ENCODE measurements at places on chromosomes 2 and 18.

- no peak for DNase-seq
Observed at GRCh38 chr2:137187216-137187615, 421.9 kb downstream of the THSD7B start.

DNA sequence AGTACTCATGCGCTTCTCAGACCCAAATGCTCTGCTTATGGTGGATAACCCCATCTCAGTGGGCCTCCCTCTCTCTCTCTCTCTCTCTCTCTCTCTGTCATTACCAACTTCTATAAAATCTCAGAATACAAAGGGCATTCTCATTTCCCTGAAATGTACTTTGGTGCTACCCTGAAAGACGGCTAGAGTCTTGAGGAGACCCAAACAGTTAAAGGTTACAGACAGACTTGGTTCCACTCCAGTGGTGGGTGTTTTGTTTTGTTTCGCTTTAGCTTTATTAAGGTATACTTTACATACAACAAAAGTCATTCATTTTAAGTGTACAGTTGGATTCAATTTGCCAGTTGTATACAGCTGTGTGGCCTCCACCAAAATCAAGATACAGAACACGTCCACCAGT lies 60.9 kb downstream of the BCL11A start:
- no peak for DNase-seq

GRCh38 chr2:88903749-88904353 lies 212.4 kb downstream of the RPIA start:
- DNase-seq = peak; percentile 41

DNA sequence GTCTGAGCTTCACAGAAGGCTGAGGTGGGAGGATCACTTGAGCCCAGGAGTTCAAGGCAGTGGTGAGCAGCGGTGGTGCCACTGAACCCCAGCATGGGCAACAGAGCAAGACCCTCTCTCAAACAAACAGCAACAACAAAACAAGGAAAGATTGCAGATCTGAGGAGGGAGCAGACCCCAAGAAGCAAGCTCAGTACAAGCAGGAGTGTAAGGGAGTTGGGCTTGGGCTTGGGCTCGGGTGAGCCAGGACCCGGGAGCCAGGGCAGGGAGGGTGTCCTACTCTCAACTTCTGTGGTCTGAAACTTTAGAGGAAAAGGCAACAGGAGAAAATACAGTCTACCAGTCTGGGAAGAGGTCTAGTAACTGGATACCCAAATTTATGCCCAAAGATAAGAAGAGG lies 92.0 kb upstream of the RAB12 start:
- DNase-seq = no peak

DNA sequence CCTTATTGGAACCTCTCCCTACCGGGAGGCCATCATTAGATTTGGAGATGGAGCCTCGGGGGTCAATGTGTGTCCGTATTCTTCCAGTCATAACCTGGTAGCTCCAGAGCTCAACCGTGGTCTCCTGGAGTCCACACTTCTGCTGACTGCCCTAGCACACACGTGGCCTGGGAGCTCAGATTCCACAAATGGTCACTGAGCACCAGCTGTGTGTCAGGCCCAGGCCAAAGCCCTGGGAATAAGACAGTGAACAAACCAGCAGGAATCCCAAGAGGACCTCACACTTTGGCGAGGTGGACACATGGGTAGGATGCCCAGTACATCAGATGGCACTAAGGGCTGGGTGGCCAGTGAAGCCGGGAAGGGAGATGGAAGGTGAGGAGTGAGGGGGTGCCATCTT lies 15.5 kb downstream of the GYPC start:
- DNase-seq = no peak

DNA sequence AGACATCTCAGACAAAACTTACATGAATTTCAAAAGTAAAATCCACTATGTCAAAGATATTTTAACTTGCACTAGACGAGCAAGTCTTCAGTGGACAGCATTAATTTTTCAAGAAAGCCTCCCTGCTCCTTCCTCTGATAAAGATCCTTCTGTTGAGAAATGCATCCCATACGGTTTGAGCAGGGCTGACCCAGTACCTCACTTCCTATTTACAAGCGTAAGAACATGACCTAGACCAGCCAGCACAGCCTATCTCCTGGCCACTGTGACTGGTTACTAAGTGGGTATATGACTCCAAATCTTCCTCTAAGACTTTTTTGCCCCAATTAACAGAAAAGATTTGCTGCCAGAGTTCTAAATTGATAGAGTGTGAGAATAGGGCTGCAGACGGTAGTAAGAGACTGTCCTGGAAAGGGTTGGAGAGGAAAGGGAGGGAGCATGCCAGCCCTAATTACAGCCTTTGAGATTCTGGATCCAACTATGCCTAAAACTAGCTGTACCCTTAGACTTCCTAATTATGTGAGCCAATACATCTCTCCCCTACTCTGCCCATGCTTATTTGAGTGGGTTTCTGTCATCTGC lies 108.4 kb downstream of the PRELID3A start:
- no peak for DNase-seq

GRCh38 chr2:96239745-96240264 lies 26.0 kb downstream of the TMEM127 start:
- DNase-seq = no peak

GRCh38 chr2:162435676-162436075 lies 91.7 kb downstream of the GCA start:
- DNase-seq = no peak

DNA sequence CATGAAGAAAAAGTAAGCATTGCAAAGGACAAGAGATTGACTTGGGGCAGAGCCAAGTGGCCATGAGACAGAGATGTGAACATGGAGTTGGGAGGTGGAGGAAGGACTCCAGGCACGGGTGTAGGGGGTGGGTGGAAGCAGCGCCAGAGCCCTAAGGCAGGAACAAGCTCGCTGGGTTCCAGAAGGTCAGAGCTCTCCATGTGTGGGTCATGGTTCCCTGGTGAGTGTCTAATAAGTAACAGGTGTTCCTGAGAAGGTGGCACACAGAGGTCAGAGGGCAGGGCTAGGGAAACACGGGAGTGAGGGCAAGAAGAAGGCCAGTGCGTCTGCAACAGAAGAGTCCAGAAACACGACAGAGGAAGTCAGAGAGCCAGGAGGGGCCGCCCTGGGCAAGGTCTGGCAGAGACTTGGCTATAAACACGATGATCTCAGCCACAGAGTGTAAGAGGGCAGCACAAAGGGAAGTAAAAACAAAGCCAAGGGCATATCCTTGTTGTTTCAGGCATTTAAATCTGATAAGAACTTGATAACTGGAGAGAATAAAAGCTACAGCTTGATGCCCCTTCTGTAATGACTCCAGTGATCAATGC lies 260.8 kb downstream of the TGIF1 start:
- no peak for DNase-seq

DNA sequence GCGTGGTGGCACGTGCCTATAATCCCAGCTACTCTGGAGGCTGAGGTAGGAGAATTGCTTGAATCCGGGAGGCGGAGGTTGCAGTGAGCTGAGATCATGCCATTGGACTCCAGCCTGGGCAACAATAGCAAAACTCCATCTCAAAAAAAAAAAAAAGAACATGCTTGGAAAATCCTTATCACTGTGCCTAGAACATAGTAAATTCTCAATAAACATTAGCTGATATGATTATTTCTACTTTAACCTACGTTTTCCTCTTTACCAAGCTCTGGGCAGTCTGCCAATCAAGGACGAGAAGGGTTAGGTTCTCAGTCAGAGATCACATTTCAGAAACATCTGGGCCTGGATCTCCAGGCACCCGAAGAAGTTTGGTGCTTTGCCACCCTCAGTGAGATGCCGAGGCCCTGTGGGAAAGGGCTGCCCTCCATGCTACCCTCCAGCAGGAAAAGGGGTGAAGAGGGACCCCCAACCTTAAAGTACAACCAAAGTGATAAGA lies 107.7 kb downstream of the BCL11A start:
- no peak for DNase-seq

GRCh38 chr2:43223521-43224001 lies 2.8 kb downstream of the ZFP36L2 start:
- DNase-seq = no peak

GRCh38 chr2:238466243-238466756 lies 39.6 kb downstream of the ASB1 start:
- DNase-seq = no peak

GRCh38 chr2:69781321-69782248 lies 39.7 kb downstream of the ANXA4 start:
- DNase-seq = no peak

- DNase-seq = peak; percentile 45
Observed at GRCh38 chr18:51169731-51170130, 27.8 kb downstream of the MEX3C start.

- no peak for DNase-seq
Observed at GRCh38 chr18:35481960-35482366, 15.8 kb downstream of the INO80C start.

GRCh38 chr2:238346544-238346943 lies 26.2 kb downstream of the TRAF3IP1 start:
- DNase-seq = no peak

DNA sequence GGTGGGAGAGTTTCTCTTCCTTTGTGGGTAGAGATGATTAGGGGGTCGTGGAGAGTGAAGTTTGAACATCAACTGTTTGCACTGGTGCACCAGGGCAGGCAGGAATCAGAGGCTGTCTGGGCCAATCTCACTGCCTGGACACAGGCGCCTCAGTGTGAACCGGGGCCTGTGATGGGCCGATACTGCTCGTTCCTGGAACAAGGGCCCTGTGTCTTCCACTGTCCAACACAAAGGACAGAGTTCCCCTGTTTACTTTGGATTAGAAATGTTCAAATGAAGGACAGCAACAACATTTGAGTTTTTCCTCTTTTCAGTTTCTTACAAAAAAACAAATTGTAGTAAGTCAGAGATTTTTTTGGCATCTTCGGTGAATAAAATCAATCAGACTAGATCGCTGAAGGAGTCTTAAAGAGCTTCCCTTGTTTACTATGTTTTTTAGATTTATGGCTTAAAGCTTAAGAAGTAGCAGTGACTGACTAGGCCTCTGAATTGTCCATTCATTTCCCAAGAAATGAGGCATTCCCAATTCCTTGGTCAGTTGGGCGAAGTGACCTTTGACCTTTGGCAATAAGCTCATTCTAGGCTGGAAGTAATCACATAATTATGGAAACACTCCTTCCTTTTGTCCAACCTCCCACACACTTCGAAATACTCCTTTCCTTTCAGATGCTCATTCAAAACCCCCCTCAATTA lies 11.6 kb upstream of the TGFA start:
- no peak for DNase-seq

DNA sequence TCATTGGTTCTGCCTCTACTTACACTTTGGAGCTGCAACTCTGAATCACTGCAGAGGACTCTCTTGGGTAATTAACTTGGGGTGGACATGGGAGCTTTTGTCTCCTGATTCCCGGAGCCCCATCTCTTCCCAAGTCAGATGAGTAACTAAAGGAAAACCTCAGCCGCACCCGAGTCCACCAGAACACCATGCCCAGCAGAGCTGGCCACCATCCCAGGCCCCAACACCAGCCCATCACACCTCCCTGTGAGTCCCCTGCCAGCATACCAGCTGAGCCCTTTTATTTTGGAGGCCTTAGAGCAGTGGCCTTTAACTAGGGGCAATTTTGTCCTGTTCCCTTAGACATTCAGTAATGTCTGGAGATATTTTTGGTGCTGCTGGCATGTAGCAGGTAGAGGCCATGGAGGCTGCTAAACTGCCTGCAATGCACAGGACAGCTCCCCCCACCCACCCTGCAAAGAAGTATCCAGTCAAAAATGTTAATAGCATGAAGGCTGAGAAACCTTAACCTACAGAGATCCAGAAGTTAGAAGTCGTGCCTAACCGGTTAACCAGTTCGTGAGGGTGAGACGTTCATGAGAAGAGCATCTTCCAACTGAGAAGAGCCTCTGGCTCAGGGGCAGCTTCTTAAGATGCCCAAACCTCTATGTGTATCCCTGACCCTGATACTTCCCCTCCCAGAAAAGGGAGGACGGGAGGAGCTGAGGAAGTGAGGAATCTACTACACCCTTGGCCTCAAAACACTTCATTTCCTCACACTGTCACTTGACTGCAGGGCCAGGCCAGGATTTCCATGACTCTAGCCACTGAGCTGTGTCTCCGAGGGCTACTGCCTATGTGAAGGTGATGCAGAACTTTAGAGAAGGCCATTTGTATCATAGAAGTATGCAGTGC lies 139.9 kb upstream of the EPAS1 start:
- no peak for DNase-seq

- DNase-seq = no peak
Observed at GRCh38 chr2:23635442-23636340, 250.7 kb downstream of the KLHL29 start.

- DNase-seq = no peak
Observed at GRCh38 chr2:134178138-134178877, 75.6 kb upstream of the MGAT5 start.

GRCh38 chr2:235654103-235654813 lies 160.4 kb downstream of the AGAP1 start:
- DNase-seq = no peak

DNA sequence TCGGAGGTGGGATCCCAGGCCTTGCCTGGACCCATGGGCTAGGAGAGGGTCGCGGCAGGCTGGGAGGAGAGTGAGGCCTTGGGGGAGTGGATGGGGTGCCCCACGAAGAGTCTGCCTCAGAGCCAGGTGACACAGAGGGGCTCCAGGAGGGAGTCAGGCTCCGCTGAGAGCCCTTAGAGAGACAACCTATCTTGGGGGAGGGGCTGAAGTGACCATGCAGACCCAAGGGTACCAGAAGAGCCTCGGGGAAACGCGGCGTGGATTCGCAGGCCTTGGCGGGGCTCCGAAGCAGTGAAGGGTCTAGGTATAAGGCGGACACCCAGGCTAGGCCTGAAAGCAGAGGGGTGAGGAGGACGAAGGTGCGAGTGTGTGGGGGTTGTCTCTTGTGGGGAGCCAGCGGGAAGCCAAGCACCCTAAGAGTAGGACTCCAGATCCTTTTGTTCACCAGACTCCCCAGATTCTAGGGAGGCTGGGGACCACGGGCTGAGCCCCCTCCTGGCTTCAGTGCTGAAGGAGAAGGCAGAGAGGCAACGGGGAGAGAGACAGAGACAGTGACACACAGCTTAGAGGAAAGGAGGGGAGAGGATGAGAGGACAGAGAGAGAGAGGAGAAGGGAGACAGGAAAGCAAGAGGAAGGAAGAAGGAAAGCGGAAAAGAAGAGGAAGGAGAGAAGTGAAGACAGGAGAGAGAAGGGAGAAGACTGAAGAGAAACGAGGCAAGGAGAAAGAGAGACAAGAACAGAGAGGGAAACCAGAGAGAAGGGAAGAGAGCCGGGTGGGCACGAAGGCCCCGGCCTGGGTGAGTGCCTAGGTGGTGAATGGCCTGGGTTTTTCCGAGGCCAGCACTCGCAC lies 1.1 kb upstream of the HOXD11 start:
- no peak for DNase-seq

DNA sequence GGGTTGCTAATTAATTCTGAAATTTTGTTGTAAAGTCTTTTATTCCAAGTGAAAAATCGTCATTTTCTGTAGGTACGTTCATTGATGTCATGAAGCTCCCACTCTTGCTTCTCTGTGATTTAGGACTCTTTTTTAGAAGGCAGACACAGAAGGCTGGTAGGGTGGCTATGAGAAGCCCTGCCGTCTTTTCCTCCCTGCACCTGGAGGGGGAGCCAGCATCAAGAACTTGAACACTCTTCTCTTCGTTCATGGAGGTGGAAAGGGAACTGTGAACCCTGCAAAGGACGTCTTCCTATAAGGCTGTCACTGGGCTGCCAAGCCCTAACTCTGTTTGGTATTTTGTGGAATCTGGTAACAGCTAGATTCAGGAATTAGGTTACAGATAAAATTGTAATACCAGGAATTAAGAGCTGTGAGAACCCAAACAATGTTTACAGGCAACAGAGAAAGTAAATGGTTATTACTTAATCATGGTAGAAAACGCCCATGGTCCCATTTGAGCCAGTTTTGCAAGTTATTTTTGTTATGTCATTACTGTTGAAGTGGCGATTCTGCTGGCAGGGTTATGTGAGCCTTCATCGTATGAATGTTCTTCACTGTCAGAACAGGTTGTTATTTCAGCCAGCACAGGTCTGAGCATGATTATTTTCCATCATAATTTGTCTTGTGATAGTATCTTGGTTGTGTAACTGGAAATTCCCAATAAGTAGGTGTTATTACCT lies 112.2 kb downstream of the OSBPL6 start:
- peak; percentile 59 for DNase-seq

Data from activated CD4-positive, alpha-beta T cell treated with anti-CD3 and anti-CD28 coated beads, Interleukin-2, Interleukin-6, amounts not matched to agents 100 ng/mL and 50 ng/mL, durations not matched to agents 16 hours and 8 hours (primary cell).